ENCODE measurements at places on chromosomes 2 and 18. TPM values are rescaled to one million over a fixed set of nuclear protein-coding genes. Genes with fewer than 3 reads are reported as not detected.

The HPCAL1 gene
- 26.9 TPM for total RNA-seq

The CD8A gene
- 1.6 TPM for total RNA-seq

DNA sequence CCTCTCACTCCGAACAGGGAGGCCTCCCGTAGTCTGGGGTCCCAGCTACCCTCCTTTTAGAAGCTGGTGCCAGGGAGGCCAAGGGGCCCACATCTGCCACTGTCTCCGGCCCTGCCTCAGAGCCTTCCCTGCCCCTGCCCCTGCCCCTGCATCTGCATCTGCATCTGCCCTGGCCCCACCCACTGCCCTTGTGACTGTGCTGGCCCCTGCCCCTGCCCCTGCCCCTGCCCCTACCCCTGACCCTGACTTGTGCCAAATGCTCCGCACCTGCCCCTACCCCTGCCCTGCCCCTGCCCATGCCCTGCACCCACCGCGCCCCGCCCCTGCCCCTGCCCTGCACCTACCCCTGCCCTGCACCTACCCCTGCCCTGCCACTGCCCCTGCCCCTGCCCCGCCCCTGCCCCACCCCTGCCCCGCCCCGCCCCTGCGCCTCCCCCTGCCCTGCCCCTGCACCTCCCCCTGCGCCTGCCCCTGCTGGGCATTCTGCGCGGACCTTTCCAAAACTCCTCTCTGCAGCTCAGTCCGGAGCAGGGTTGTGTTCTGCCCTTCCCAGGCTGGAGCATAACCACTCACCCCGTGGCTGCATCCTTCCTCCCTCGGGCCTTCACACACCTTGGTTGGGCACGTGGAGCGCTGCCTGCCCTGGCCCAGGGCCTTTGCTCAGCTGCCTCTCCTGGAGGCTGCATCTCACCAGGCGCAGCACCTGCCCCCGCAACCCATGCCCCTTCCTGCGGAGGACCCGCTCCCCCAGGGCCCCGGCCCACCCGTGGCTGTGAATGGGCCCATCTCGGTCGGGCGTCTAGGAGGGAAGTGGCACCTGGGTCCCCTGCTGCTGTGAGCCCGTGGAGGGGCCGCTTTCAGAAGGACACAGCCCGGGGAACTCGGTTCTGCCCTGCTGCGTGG lies 5.4 kb downstream of the SNTG2 start:
- DNase-seq = no peak

- no peak for DNase-seq
These were observed 47.3 kb downstream of the KCNG2 start for GRCh38 chr18:79844999-79845563.

DNA sequence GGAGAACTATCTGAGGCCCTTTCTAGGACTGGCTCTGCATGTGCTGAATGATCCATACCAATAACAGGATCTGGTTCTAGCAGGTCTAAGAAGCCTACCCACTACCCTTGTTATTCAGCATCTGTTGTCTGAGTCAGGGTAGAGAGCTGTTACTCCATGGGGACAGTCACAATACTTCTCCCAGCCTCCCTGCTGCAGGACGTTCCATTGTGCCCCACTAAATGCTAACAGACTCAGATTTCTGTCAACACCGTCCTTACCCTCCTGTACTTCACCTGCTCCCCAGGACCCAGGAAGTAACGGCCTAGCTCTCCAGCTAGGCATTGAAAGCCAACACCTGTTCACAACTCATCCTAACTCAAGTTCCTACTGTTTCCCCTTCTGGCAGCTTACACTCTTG lies 719.7 kb upstream of the ID2 start:
- DNase-seq = no peak

GRCh38 chr2:45935791-45936622 lies 284.5 kb downstream of the PRKCE start:
- DNase-seq = peak; percentile 85
